Peyer's patch (tissue), 4 donors: ENCODE measurements at places on chromosomes 2 and 18. TPM values are rescaled to one million over a fixed set of nuclear protein-coding genes. Genes with fewer than 3 reads are reported as not detected.

GALNT14 gene
- total RNA-seq: 19.2 TPM

SLC8A1 gene
- total RNA-seq: 41.7 TPM

RGPD8 gene
- 82.5 TPM for total RNA-seq

PDE11A gene
- 1.7 TPM for total RNA-seq

TUBA4B gene
- total RNA-seq: not detected

ELOA2 gene
- total RNA-seq: not detected

DSC1 gene
- not detected for total RNA-seq

RBM43 gene
- 5.3 TPM for total RNA-seq

HOXD9 gene
- total RNA-seq: not detected
